ENCODE measurements at places on chromosomes 7 and 10. TPM values are rescaled to one million over a fixed set of nuclear protein-coding genes. Genes with fewer than 3 reads are reported as not detected.

- no peak for DNase-seq
Observed at GRCh38 chr7:133614251-133614650, 361.4 kb downstream of the EXOC4 start.

The IRF5 gene
- 2.2 TPM for total RNA-seq

The ACBD7 gene
- not detected for total RNA-seq

The ZNF680 gene
- total RNA-seq = 15.9 TPM

The IFIT1B gene
- not detected for total RNA-seq
